ENCODE measurements at places on chromosomes 12 and 14. TPM values are rescaled to one million over a fixed set of nuclear protein-coding genes. Genes with fewer than 3 reads are reported as not detected.

The MAP1LC3B2 gene
- not detected for total RNA-seq

The HVCN1 gene
- 12.4 TPM for total RNA-seq

The SAMD4A gene
- total RNA-seq: 22.3 TPM

The C12orf50 gene
- 0.12 TPM for total RNA-seq

The ITGA7 gene
- 22.4 TPM for total RNA-seq

The CNTN1 gene
- total RNA-seq: 2.7 TPM

The VWF gene
- 401 TPM for total RNA-seq

The LRRK2 gene
- total RNA-seq: 351 TPM

The CCDC177 gene
- not detected for total RNA-seq

The PPP1R1A gene
- total RNA-seq: 0.26 TPM

- no peak overlapping the region for H3K27ac ChIP-seq
- no peaks in the 10 kb centered on the region for H3K27me3 ChIP-seq
- H3K36me3 ChIP-seq: no peaks in the 10 kb centered on the region
Measured at GRCh38 chr14:72970824-72971434, 44.7 kb downstream of the DCAF4 start.

DNA sequence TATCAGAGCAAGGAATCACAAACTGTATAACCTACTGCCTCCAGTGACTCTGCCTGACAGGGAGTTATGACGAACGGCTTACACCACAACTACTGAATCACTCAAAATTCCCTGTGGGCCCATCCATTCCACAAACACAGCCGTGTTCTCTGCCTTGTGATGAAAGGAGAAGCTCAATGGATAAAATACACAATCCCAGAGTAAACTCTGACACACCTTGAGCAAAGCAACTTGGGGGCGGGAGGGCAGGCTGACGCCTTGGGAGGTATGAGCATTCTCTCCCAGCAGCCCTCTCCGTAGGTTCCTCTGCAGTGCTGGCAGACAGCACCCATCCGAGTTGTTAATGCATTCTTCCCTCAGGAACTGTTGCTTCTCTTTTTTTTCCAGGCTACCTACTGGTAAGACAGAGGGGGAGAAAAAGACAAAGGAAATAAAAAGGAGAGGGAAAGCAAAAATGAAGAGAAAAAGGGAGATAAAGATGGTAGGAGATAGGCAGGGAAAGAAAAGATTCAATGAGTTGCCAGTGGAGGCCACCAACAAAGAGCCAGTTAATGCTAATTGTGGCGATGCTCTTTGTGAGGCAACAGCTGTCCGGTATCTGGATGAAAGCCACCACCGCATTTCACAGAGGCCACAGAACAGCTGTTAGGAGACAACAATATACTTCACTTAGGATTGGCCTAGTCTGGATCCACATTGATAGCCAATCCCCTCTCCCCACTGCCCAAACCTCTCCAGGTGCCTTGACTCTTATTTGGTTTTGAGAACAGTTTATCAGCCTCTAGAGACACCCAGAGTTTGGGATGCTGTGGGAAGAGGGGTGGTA lies 4.7 kb upstream of the DIO2 start:
- H3K4me3 ChIP-seq: no peak overlapping the region
- DNase-seq: peak; percentile 49
- peaks cover 3% of the 10 kb centered on the region for H3K4me1 ChIP-seq
- H3K36me3 ChIP-seq: no peaks in the 10 kb centered on the region
- no peaks in the 10 kb centered on the region for H3K27me3 ChIP-seq

DNA sequence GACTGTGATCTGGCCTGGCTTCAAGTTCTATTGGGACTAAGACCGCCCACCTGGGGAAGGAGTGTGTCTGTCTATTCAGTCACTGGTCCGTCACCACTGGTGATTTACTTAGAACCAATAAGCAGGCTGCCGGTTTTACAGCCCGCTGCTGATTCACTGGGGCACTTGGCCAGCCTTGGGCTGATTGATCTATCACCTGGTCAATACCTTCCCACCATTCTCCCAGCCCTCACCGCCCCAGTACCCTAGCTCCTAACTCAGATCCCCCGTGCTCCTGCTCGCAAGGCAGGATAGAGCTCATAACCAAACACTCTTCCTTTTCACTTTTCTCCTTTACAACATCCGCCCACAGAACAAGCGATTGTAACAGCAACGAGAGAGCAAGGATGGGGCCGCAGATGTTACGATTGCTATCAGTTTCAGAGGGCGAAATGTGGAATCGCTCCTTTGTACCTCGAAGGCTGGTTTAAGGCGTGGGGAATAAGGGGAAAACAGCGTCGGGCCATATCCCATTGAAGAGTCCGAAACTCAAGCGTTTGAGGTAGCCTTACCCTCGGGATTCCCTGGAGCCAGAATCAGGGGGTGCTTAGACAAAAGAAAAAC lies 672 bp downstream of the RDH11 start:
- no peaks in the 10 kb centered on the region for H3K36me3 ChIP-seq
- peak overlapping the region; percentile 93 for H3K4me3 ChIP-seq
- no peaks in the 10 kb centered on the region for H3K27me3 ChIP-seq
- DNase-seq: peak; percentile 77
- peak overlapping the region; percentile 77 for H3K27ac ChIP-seq
- peaks cover 5% of the 10 kb centered on the region for H3K4me1 ChIP-seq

DNA sequence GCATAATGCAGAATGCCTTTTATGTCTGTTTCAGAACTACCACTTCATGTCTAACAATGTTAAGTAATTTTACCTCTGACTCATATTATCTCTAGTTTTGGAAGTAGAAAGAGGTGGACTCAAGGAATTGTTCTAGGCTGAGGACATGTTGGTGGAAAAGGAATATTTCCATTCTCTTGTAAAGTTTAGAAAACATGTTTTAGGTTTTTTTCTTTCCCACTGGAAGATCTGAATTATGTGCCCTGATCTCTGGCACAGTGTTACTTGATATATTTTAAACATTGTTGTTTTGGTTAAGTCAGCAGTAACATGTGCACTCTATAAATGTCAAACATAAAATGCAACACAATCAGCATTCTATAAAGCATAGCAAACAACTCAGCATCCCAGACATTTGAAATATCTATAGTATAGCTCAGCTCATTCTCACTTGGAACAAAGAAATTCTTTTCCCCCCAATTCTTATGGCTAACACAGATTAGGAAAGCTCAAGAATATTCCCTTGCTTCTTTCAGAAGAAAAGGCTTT lies 202.3 kb downstream of the STXBP6 start:
- DNase-seq: no peak
- H3K27me3 ChIP-seq: no peaks in the 10 kb centered on the region
- H3K36me3 ChIP-seq: no peaks in the 10 kb centered on the region
- no peak overlapping the region for H3K4me3 ChIP-seq

GRCh38 chr12:109720152-109720856 lies 6.7 kb downstream of the FAM222A start:
- DNase-seq: no peak
- peaks cover 4% of the 10 kb centered on the region for H3K4me1 ChIP-seq
- no peak overlapping the region for H3K27ac ChIP-seq
- peaks cover 45% of the 10 kb centered on the region for H3K27me3 ChIP-seq

GRCh38 chr14:73755434-73756014 lies 41.3 kb upstream of the PNMA1 start:
- H3K4me1 ChIP-seq: peaks cover 88% of the 10 kb centered on the region
- peak overlapping the region; percentile 83 for H3K27ac ChIP-seq
- H3K36me3 ChIP-seq: no peaks in the 10 kb centered on the region
- no peak for DNase-seq

DNA sequence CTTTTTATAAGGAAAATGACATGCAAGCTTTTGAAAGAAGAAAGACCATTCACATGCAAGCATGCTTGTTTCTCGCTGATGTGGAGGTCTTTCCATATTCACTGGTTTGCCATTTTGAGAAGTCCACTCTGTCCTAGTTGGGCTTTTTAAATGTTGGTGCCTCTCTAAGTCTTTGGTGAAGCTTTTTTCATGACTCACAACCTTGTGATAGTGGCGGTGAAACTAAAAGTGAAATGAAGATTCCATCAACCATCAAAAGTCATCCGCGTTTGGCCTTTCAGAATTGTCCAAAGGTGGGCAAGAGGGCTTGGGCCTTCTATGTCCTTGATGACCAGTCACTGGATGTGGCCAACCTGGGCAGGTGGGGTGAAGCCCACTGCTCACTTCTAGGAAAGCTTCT lies 4.3 kb downstream of the LRRC74A start:
- H3K27me3 ChIP-seq: no peaks in the 10 kb centered on the region
- DNase-seq: no peak
- no peak overlapping the region for H3K4me3 ChIP-seq
- H3K27ac ChIP-seq: no peak overlapping the region
- no peaks in the 10 kb centered on the region for H3K4me1 ChIP-seq

GRCh38 chr12:2636741-2637340 lies 157.9 kb upstream of the FKBP4 start:
- no peaks in the 10 kb centered on the region for H3K27me3 ChIP-seq
- no peaks in the 10 kb centered on the region for H3K36me3 ChIP-seq
- H3K4me1 ChIP-seq: no peaks in the 10 kb centered on the region
- H3K4me3 ChIP-seq: no peak overlapping the region
- DNase-seq: no peak

- no peaks in the 10 kb centered on the region for H3K4me1 ChIP-seq
- DNase-seq: no peak
- H3K27me3 ChIP-seq: no peaks in the 10 kb centered on the region
- no peaks in the 10 kb centered on the region for H3K36me3 ChIP-seq
- H3K27ac ChIP-seq: no peak overlapping the region
- H3K4me3 ChIP-seq: no peak overlapping the region
Measured at GRCh38 chr14:102601378-102601925, 9.0 kb downstream of the RCOR1 start.

DNA sequence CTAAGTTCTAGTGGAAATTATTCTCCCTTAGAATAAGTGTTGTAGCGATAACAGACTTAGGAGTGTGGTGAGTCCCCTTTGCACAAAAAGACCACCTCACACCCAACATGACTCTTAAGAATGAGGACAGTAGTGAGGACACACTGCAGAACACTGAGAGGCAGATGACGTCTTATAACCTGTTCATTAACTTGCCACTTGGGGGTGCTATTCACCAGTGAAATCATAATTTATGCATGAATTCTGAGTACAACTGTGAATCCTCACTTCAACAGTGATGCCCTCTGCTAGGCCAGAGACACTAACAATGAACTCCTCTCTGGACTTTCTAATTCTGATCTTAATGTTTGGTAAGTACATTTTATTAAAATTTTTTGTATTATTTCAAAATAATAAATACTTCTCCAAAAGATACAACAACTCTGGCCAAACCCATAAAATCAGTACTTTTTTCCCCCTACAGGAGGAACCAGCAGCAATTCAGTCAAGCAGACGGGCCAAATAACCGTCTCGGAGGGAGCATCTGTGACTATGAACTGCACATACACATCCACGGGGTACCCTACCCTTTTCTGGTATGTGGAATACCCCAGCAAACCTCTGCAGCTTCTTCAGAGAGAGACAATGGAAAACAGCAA lies 274.7 kb downstream of the DAD1 start:
- DNase-seq: no peak
- no peaks in the 10 kb centered on the region for H3K27me3 ChIP-seq
- no peak overlapping the region for H3K27ac ChIP-seq
- H3K4me1 ChIP-seq: no peaks in the 10 kb centered on the region

DNA sequence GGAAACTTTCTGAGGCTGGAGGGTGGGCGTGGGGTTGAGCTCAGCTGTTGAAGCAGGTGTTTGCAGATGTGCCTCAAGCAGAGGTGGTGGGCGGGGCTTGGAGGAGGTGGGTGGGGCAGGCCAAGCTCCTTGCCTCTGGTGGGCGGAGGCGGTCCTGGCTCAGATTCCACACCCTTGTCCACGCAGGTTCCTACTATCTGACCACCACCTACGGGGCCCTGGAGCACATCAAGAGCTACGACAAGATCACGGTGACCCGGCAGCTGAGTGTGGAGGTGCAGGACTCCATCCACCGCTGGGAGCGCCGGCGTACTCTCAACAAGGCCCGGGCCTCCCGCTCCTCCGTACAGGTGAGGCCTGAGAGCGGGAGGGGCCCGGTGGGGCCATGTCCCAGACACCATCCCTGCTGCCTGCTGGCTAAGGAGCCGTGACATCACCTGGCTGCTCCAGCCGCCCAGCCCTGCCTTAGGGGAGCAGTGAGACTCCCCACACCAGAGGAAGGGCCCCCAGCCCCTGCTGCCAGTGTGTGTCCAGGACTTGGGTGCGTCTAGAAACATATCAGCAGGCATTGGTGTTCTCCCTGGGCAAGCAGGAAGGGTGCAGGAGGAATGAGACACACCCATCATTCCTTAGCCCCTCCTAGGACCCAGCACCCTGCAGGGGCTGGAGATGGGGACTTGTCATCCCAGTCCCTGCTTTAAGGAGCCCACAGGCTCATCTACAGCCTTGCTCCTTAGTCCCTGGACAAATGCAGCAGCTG lies 63.4 kb downstream of the LGMN start:
- no peaks in the 10 kb centered on the region for H3K27me3 ChIP-seq
- H3K27ac ChIP-seq: no peak overlapping the region
- H3K36me3 ChIP-seq: peaks cover 99% of the 10 kb centered on the region
- no peaks in the 10 kb centered on the region for H3K4me1 ChIP-seq
- no peak overlapping the region for H3K4me3 ChIP-seq

- H3K4me1 ChIP-seq: peaks cover 21% of the 10 kb centered on the region
- no peak for DNase-seq
- no peak overlapping the region for H3K27ac ChIP-seq
- H3K27me3 ChIP-seq: no peaks in the 10 kb centered on the region
- H3K36me3 ChIP-seq: no peaks in the 10 kb centered on the region
Measured at GRCh38 chr12:42128327-42128726, 16.3 kb downstream of the GXYLT1 start.

GRCh38 chr12:2624543-2625288 lies 170.1 kb upstream of the FKBP4 start:
- H3K4me3 ChIP-seq: no peak overlapping the region
- H3K27ac ChIP-seq: no peak overlapping the region
- DNase-seq: no peak

- no peak overlapping the region for H3K4me3 ChIP-seq
- DNase-seq: no peak
- no peak overlapping the region for H3K27ac ChIP-seq
- no peaks in the 10 kb centered on the region for H3K36me3 ChIP-seq
- peaks cover 2% of the 10 kb centered on the region for H3K4me1 ChIP-seq
- H3K27me3 ChIP-seq: peaks cover 64% of the 10 kb centered on the region
Measured at GRCh38 chr12:132614861-132615578, 3.6 kb upstream of the P2RX2 start.

- DNase-seq: no peak
- H3K4me3 ChIP-seq: no peak overlapping the region
- H3K27me3 ChIP-seq: no peaks in the 10 kb centered on the region
- no peaks in the 10 kb centered on the region for H3K36me3 ChIP-seq
Measured at GRCh38 chr14:54797556-54797955, 105.1 kb downstream of the GCH1 start.

GRCh38 chr12:24206621-24207020 lies 257.2 kb upstream of the SOX5 start:
- no peaks in the 10 kb centered on the region for H3K36me3 ChIP-seq
- H3K27ac ChIP-seq: no peak overlapping the region
- H3K27me3 ChIP-seq: no peaks in the 10 kb centered on the region
- H3K4me1 ChIP-seq: no peaks in the 10 kb centered on the region
- no peak overlapping the region for H3K4me3 ChIP-seq
- DNase-seq: no peak

DNA sequence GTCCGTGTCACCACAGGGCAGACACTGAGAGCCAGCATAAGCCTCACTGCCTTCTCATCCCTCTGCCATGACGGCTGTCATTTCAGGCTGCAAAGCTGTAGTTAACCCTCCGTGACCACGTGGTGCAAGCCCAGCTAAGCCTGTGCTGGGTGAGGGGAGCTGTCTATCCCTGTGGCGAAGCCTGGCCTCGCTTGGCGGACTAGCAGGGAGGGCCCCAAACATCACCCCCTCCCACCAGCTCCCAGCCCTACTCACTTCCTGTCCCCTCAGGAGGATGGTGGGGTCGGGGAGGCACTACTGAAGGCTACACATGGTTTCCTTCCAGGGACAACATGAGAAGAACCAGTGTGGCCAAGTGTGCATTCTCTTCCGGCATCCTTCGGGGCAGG lies 88.2 kb downstream of the CHGA start:
- H3K4me3 ChIP-seq: no peak overlapping the region
- no peak for DNase-seq
- H3K27me3 ChIP-seq: no peaks in the 10 kb centered on the region
- no peak overlapping the region for H3K27ac ChIP-seq
- H3K4me1 ChIP-seq: peaks cover 59% of the 10 kb centered on the region
- H3K36me3 ChIP-seq: peaks cover 15% of the 10 kb centered on the region
